Cardiac septum (tissue), 1 donor: ENCODE measurements at places on chromosomes 6 and 20. TPM values are rescaled to one million over a fixed set of nuclear protein-coding genes. Genes with fewer than 3 reads are reported as not detected.

REM1 gene
- 2.1 TPM for total RNA-seq

GRCh38 chr6:85008296-85009009 is 244.1 kb upstream of the TBX18 start:
- DNase-seq, result no peak

DNA sequence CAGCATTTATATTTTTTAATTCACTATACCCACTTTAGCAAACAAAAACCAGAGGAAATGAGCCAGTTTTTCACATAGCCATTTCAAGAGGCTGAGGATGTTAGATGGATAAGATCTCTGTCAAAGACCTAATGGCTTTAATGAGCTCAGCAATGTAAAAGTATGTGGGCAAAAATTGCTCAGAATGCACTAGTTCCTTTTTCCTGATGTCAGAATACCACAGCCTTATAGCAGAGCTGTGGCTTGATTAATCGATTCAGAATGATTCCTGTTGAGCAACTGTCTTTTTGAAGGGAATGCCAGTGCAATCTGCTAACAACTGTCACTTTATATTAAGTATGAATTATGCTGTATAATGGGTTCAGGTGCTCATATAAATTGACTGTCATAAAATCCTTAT is 100.6 kb upstream of the HIVEP1 start:
- DNase-seq, result no peak

DNA sequence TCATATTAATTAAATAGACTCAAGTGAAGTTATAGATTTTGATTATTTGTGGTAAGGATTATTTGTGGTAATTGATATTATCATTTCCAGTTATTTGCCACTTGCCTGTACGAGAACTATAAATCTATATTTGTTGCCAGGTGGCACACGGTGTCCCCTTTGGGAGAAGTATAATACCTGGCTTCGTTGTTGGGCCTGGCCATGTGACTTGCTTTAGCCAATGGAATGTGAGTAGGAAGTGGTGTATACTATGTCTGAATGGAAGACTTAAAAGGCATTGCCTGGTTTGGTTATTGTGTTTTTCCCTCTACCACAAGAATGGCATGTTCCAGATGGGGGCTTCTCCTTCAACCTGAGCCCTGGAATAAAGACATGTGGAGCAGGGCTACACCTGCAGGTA is 228.1 kb downstream of the CDC5L start:
- no peak for DNase-seq
